ENCODE measurements at places on chromosomes 3 and 15. TPM values are rescaled to one million over a fixed set of nuclear protein-coding genes. Genes with fewer than 3 reads are reported as not detected.

DNA sequence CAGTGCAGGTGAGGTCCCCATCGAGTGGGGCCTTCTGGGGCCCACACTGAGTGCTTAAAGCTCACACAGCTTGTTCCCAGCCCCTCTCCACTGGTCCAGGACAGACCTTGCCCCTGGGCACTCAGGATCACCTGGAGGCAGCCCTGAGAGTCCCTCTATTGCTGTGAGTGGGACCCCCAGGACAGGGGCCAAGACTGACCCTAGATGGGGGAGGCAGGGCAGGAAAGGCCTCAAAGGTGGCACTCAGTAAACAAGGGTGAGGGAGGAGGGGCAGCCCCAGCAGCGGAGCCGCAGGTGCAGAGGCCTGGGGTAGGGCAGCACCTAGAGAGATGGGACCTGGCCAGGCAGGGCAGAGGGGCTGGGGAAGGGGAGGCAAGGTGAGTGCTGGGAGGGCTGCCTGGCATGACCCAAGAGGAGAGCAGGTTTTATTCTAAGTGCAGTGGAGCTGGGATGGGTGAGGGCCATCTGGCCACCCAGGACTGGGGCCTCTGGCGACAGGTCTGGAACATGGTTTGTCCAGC is 27.9 kb downstream of the CFAP100 start:
- no peaks in the 10 kb centered on the region for H3K27me3 ChIP-seq
- no peak overlapping the region for H3K27ac ChIP-seq
- no peaks in the 10 kb centered on the region for H3K4me1 ChIP-seq

GRCh38 chr3:8460050-8460708 is 41.4 kb upstream of the LMCD1 start:
- H3K36me3 ChIP-seq: no peaks in the 10 kb centered on the region
- H3K4me1 ChIP-seq: no peaks in the 10 kb centered on the region
- no peaks in the 10 kb centered on the region for H3K27me3 ChIP-seq

- no peaks in the 10 kb centered on the region for H3K27me3 ChIP-seq
- DNase-seq: no peak
- H3K36me3 ChIP-seq: no peaks in the 10 kb centered on the region
- no peak overlapping the region for H3K27ac ChIP-seq
Observed at GRCh38 chr3:100042166-100042981, 71.9 kb downstream of the FILIP1L start.

DNA sequence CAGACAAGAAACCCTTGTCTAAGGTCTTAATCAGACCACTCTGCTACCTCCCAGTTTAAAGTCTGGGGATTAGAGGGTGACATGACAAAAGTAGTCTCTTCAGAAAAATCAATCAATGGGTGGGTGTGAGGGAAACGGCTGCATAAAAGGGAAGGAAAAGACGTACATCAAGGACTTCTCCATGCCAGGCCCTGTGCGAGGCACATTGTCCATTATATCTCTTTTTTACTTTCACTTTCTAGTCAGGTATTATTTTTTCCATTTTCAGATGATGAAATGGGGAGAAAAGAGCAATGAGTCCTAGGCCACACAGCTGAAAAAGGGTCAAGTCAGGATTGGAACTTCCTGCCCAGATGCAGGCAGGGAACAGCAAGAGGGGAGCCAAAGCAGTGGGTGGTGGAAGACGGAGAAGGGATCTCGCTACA is 4.6 kb upstream of the CX3CR1 start:
- H3K27ac ChIP-seq: no peak overlapping the region
- H3K27me3 ChIP-seq: no peaks in the 10 kb centered on the region
- H3K4me3 ChIP-seq: no peak overlapping the region
- H3K4me1 ChIP-seq: no peaks in the 10 kb centered on the region

GRCh38 chr15:79978655-79979514 is 7.9 kb upstream of the BCL2A1 start:
- H3K4me3 ChIP-seq: no peak overlapping the region
- H3K27me3 ChIP-seq: no peaks in the 10 kb centered on the region
- H3K36me3 ChIP-seq: no peaks in the 10 kb centered on the region
- no peaks in the 10 kb centered on the region for H3K4me1 ChIP-seq
- DNase-seq: no peak

DNA sequence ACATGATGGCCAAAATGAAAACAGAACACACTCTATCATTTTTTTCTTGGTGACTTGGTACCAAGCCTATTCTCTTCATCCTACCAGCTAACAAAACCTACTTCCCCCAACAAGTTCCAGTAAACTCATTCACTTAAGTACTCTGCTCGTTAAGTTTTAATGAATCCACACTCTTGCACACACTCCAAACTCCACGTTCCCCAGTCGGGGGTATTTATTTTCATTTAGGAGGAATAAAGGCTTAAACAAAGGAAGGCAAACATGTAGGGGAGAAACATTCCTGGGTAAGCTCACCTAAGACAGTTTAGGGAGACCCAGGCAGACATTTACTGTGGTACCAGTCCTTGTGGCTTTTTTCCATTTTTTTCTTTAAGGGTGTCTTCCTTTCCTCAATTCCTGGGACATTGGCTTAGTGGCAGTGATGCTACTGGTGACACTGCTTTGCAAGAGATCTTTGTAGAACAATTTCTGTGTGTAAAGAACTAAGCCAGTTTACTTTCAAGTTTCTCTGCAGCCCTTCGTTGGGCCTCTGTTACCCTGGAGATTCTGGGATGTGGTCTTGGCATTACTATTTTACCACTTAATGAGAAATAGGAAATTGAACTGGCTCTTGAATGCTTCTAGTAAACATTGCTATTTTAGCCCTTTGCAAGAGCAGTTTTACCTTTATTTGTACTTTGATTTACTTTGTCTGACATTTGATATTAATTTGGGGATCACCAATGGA is 117.3 kb upstream of the C15orf61 start:
- no peaks in the 10 kb centered on the region for H3K27me3 ChIP-seq
- no peaks in the 10 kb centered on the region for H3K36me3 ChIP-seq
- H3K27ac ChIP-seq: no peak overlapping the region
- H3K4me1 ChIP-seq: peaks cover 17% of the 10 kb centered on the region

- DNase-seq: peak; percentile 96
- H3K36me3 ChIP-seq: no peaks in the 10 kb centered on the region
- H3K27me3 ChIP-seq: no peaks in the 10 kb centered on the region
- peak overlapping the region; percentile 91 for H3K27ac ChIP-seq
- H3K4me1 ChIP-seq: peaks cover 89% of the 10 kb centered on the region
- peak overlapping the region; percentile 47 for H3K4me3 ChIP-seq
Observed at GRCh38 chr3:32835961-32836360, 18.2 kb downstream of the TRIM71 start.

GRCh38 chr3:58350627-58351013 is 17.9 kb downstream of the PXK start:
- H3K4me1 ChIP-seq: peaks cover 10% of the 10 kb centered on the region
- no peak overlapping the region for H3K27ac ChIP-seq
- no peak for DNase-seq
- H3K36me3 ChIP-seq: no peaks in the 10 kb centered on the region

DNA sequence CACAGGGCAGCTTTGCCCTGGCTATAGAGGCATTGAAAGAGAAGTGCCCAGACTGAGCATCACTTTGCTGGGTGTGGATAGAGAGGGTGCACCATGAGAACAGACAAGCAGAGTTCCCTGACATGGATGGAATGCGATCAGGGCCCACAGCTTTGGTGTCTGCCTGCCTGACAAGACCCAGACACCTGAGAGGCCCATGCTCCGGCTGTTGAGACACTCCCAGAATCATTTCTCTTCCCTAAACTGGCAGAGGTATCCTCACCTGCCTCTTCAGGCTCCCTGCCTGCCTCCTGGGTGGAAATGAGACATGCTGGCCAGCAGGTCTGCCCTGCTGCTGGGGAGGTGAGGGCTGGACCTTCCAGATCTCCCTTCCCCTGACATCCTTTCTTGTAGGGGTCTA is 10.4 kb upstream of the CHST14 start:
- no peaks in the 10 kb centered on the region for H3K27me3 ChIP-seq
- no peak overlapping the region for H3K4me3 ChIP-seq
- H3K27ac ChIP-seq: no peak overlapping the region
- no peak for DNase-seq
- peaks cover 14% of the 10 kb centered on the region for H3K36me3 ChIP-seq

DNA sequence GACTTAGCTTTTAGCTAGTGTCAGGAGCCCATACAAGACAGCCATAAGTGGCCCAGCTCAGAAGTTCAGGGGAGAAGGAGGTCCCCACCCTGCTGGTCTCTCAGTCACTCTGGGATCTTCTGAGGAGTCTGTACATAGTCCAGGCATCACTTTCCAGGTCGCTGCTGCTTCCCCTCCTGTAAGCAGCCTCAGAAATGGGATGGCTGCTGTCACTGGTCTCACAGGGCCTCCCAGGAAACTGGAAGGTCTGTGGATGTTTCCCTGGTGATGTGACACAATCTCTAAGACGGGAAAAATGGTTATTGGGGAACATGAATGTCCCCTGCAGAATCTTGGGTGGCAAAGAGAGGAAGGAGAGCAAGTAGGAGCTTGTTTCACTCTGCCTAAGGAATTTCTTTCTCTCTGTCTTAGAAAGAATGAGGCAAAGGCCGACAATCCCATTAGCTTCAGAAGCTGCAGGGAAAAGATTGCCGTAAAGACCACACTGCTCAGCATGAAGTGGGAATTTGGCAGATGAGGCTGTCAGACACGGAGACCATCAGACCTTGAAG is 43.2 kb upstream of the TNFAIP8L3 start:
- no peaks in the 10 kb centered on the region for H3K36me3 ChIP-seq
- no peak overlapping the region for H3K27ac ChIP-seq
- no peaks in the 10 kb centered on the region for H3K4me1 ChIP-seq
- no peaks in the 10 kb centered on the region for H3K27me3 ChIP-seq
- no peak overlapping the region for H3K4me3 ChIP-seq

GRCh38 chr3:130907966-130908365 is 14.1 kb downstream of the ATP2C1 start:
- no peak overlapping the region for H3K27ac ChIP-seq
- no peak overlapping the region for H3K4me3 ChIP-seq
- no peaks in the 10 kb centered on the region for H3K27me3 ChIP-seq
- H3K4me1 ChIP-seq: 0 out of 2 replicates have a peak, but pooled peaks cover under 1% of the 10 kb centered on the region

DNA sequence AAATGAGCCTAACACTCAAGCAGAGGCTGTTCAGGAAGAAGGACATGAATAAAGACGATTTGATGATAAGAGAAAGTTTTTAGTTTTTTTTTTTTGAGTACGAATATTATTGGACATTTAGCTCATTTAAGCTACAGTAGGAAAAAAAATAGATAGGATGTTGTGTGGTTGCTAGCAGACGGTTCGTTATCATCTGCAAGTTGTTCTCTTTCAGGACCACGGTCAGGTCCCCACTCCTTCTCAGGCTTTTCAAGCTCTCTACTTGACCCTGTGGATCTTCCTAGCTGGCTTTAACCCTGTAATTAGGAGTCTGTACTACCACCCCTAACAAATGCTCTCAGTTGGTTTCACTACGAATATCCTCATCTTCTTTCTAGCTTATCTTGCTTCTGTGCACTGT is 1.1 kb downstream of the KCNH8 start:
- H3K27ac ChIP-seq: no peak overlapping the region
- peaks cover 6% of the 10 kb centered on the region for H3K27me3 ChIP-seq
- no peaks in the 10 kb centered on the region for H3K36me3 ChIP-seq
- DNase-seq: peak; percentile 91
- peak overlapping the region; percentile 90 for H3K4me3 ChIP-seq
- peaks cover 8% of the 10 kb centered on the region for H3K4me1 ChIP-seq

DNA sequence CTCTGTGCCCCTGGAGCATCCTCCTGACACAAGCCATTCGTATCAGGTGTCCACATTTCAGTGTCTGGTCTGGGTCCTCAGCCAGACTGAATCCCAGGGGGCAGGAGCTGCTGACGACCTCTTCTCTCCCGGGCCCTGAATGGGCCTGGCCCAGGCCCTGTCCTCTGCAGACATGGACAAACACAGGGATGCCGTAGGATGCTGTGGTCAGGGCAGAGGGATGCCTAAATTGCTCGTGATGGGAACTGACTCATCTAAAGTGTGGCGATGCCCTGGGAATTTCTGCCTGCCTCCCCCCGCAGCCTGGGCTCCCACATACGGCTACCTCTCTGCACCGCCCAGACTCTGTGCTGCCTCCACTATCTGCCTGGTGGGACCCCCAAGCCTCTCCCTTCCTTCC is 58.5 kb upstream of the CTSH start:
- no peak overlapping the region for H3K27ac ChIP-seq
- no peak overlapping the region for H3K4me3 ChIP-seq
- no peaks in the 10 kb centered on the region for H3K36me3 ChIP-seq
- no peak for DNase-seq

DNA sequence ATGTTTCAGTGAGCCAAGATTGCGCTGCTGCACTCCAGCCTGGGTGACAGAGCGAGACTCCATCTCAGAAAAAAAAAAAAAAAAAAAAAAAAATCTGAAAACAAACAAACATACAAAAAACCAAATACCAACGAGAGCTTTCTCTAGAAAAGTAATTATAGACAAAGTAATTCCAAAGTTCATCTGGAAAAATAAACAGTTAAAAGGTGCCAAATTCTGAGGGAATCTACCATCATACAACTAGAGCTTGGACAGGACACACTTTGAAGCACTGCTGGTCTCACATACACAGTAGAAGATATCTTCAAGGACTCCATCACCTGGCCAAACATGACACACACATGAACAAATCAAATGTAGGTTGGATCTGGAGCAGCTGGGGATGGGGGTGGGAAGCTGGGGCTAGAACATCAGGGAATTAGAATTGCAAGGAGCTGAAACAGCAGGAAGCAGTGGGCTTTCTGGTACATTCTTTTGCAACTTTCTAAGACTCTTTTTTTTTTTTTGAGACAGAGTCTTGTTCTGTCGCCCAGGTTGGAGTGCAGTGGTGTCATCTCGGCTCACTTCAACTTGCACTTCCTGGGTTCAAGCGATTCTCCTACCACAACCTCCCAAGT is 41.1 kb upstream of the CTSH start:
- no peaks in the 10 kb centered on the region for H3K27me3 ChIP-seq
- no peak overlapping the region for H3K4me3 ChIP-seq
- no peak overlapping the region for H3K27ac ChIP-seq
- no peak for DNase-seq
- H3K4me1 ChIP-seq: no peaks in the 10 kb centered on the region

DNA sequence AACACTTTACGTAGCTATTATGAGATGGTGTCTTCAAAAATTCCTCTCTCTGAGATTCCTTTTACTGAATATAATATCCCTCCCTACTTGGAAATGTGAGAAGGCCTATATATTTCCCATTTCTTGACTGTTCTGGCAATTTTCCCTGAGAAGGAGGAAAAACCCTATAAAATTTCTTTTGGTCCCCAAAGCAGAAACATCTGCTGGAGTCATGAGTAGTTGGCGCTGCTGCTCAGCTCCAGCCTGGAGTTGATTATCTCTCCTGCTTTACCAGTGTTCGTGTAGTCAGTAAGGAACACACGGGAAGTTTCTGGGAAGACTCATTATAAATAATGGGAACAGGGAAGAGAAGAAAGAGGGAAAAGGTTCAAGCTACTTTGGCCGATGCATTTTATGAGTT is 680.1 kb downstream of the EPHA3 start:
- no peak overlapping the region for H3K4me3 ChIP-seq
- DNase-seq: no peak
- no peaks in the 10 kb centered on the region for H3K27me3 ChIP-seq
- no peaks in the 10 kb centered on the region for H3K36me3 ChIP-seq

The ESYT3 gene
- total RNA-seq: 7.4 TPM

The P2RY14 gene
- not detected for total RNA-seq

The VWA5B2 gene
- total RNA-seq: 0.66 TPM

The SNRPA1 gene
- total RNA-seq: 170 TPM
